ENCODE measurements at places on chromosomes 1 and 21.

- DNase-seq, result no peak
These were observed 394.3 kb downstream of the KCNH1 start for GRCh38 chr1:210739627-210740026.

- no peak for DNase-seq
These were observed 60.0 kb upstream of the ATP5PO start for GRCh38 chr21:33975548-33976081.

GRCh38 chr1:98924977-98925376 is 79.7 kb downstream of the PLPPR5 start:
- no peak for DNase-seq

- no peak for DNase-seq
These were observed 16.2 kb downstream of the ACTRT2 start for GRCh38 chr1:3037281-3038040.

DNA sequence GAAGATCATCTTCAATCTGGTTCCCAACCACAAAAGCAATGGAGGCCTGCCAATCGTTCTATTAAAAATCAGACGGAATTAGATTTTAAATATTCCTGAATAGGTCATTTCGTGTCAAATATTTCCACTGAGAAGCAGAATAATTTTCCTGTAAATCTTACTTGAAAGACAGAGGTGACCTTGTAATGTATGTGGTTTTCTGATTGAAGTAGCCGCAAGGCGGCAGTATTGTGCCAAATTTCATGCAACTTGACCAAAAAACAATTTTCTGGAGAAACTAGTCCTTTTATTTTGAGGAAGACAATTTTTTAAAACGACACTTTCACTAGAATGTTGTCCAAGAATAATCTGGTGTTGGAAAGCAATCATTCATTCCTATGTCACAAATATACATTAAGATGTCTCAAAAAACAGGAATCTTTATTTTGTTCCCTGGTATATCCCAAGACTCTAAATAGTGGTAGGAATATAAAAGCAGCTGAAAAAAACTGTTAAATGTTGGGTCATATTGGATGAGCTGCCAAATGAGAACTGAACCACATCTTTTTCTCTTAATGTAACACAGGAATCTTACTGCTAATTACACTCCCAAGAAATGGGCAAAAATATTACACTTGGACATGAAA is 33.6 kb downstream of the SPAG17 start:
- no peak for DNase-seq

DNA sequence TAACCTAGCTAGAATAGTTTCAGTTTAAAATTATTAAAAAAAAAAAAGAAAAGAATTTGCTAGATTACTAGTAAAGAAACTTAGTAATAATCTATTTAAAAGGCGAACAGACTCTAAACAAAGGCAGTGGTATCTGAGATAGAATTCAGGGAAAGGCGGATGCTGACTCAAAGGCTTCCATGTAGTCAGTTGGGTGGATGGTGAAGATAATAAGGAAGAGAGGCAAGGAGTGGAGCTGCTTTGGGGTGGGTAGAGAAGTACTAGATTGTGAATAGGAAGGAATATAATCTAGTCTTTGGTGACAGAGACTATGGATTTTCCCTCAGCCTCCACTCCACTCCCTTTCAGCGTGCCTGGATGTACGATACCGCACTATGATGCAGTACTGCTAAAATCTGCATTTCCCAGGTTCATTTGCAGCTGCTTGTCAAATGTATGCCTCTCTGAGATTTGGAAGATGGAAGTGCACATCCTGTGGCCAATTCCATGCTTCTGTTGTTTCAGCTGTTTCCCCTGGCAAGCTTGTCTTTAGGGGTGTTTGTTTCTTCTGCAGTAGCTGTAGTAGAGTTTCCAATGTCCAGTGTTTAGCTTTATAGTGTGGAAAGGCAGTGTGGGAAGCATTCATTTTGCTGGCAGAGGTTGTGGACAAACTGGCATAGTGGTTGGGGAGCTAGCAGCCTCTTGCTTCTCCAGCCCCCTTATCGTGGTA is 184.6 kb upstream of the NRIP1 start:
- DNase-seq, result no peak

- no peak for DNase-seq
These were observed 21.1 kb downstream of the MKNK1 start for GRCh38 chr1:46582972-46583371.

DNA sequence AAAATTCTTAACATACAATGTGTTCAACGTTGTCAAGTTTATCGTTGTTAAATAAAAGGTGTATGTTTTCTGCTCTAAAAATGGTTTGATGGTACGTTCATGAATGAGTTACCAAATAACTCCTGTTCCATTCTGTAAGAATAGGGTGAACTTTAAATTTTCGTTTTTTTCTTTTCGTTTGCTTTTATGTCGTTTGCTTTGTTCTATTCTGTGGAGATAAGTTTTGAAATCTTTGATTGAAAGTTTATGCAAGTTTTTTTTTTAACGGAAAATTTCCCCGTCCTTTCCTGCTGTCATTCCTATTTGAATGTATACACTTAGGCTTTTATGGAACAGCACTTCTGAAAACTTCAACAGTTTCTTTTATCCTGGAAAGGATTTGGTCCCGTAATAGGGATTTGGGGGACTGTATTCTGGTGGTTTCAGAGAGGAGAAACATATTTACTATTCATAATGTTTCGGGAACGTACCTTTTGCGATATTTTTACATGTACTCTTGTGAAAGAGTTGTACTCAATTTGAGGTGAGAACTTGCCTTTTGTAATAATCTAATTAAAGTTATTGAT is 1.7 kb downstream of the DR1 start:
- no peak for DNase-seq

DNA sequence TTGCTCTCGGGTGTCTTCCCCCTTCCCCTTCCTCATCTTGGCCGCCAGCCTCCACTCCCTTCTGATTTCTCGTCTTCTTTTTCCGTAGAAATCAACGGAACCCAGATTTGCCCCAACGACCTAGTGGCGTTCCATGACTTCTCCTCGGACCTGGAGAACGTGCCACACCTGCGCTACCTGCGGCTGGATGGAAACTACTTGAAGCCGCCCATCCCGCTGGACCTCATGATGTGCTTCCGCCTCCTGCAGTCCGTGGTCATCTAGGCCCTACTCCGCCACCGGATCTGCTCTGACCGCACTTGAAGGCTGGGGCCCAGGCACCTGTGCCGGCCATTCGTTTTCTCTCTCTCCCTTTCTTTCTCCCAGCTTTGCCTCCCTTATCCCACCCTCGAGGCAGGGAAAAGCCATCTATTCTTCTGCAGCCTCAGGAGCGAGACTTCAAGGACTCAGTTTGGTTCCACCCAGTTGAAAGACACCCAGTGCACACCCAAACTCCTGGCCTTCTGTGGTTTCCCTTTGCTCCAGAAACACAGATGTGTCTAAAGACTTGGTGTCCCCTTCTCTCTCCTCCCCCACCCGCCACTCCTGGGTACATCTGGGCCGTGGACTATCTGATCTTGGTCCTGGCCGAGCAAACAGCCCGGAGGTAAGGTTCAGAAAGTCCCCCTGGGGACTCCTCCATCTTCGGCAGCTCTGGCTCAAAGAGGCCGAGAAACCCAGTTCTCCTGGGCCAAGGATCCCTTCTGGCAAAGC is 7.2 kb upstream of the OPTC start:
- DNase-seq, result no peak

DNA sequence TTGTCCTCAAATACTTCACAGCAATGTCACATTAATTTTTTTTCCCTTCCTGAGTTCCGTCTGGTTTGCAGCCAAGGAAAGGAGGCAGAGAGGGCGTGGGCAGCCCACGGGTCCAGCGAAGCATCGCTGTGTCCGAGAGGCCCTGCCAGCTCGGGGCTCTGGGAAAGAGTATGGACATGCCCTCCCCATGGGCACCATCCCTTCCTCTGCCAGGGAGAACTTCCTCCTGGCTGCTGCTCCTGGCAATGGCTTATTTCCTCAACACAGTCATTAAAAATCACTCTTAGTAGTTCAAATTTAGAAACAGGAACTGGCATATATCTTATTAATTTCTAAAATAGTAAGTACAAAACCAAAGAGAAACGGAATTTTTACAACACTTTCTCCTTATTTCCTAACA is 115.4 kb downstream of the RIPK4 start:
- DNase-seq, result no peak

- DNase-seq, result no peak
These were observed 29.2 kb downstream of the SZT2 start for GRCh38 chr1:43418858-43419257.

- no peak for DNase-seq
These were observed 27.2 kb downstream of the SYT6 start for GRCh38 chr1:114126261-114127095.

DNA sequence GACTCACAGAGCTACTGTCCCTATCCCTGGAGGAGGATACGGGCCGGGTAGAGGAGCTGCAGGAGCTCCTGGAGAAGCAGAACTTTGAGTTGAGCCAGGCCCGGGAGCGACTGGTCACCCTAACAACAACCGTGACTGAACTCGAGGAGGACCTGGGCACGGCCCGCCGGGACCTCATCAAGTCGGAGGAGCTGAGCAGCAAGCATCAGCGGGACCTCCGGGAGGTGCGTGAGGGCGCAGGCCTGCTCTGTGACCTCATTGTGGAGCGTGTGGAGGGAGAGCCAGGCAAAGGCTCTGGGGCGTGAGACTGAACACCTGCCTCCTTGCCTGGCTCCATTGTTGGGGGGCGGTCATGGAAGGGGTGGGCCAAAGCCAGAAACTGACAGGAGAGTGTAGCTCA is 19.0 kb downstream of the PPFIA4 start:
- DNase-seq, result no peak

DNA sequence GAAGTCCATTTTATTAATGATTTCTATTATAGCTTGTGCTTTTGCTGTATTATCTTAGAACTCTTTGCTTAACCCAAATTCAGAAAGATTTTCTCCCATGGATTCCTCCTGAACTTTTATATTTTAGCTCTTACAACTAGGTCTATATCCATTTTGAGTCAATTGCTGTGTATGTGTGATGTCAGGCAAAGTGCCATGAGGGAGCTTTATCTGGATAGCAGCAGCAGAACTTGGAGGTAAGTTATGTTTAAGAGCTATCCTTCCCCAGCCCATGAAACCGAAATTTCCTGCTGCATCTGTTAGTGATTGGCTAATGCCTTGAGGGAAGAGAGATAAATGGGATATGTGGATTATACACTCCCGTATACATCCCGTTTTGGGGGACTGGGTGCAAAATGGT is 29.9 kb downstream of the ADAM30 start:
- DNase-seq, result no peak

DNA sequence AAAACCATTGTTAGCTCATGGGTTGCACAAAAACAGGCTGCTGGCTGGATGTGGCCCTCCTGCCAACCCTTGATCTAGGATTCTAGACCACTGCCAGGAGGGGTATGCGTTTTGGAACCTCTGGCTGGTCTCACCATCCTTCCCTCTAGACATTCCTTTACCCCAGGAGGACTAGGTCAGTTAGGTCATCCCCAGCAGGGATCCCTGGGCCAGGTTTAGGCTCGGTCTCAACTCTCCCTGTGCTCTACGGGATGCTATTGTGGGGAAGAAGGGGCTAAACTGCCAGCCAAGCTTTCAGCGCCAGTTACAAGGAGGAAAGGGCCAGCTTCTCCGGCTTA is 22.7 kb downstream of the SLC2A1 start:
- no peak for DNase-seq

- peak; percentile 63 for DNase-seq
These were observed 63.1 kb upstream of the SLC2A1 start for GRCh38 chr1:43021547-43022474.

GRCh38 chr1:157512036-157512969 is 40.0 kb downstream of the FCRL5 start:
- no peak for DNase-seq

- no peak for DNase-seq
These were observed 111.4 kb upstream of the CDC42BPA start for GRCh38 chr1:227429447-227430359.

DNA sequence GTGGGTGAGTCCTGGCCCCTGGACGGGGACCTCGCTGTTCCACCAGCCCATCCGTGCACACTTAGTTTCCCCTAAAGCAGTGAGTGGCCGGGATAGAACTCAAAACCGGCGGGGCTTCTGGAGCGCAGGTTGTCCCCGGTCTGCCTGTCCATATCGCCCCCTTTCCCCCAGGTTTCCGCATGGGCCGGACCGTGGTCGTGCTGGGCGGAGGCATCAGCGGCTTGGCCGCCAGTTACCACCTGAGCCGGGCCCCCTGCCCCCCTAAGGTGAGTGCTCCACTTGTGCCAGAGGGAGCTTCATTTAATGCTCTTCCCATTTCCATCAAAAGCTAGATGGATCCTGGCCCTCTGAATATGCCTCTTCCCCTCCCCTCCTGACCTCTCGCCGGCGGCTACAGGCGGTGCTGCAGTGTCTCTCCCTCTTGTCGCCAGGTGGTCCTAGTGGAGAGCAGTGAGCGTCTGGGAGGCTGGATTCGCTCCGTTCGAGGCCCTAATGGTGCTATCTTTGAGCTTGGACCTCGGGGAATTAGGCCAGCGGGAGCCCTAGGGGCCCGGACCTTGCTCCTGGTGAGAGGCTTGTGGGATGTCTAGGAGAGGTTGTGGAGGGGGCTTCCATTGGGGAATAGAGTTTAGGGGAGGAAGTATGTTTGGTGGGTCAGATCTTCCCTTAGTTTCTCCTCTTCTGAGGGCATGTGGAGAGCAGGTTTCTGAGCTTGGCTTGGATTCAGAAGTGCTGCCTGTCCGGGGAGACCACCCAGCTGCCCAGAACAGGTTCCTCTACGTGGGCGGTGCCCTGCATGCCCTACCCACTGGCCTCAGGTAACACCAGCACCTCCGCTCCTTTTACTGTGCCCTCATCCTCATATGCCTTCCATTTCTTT is 683 bp downstream of the PPOX start:
- DNase-seq, result no peak

- peak; percentile 72 for DNase-seq
These were observed 1538.3 kb downstream of the NCAM2 start for GRCh38 chr21:22536509-22536908.

DNA sequence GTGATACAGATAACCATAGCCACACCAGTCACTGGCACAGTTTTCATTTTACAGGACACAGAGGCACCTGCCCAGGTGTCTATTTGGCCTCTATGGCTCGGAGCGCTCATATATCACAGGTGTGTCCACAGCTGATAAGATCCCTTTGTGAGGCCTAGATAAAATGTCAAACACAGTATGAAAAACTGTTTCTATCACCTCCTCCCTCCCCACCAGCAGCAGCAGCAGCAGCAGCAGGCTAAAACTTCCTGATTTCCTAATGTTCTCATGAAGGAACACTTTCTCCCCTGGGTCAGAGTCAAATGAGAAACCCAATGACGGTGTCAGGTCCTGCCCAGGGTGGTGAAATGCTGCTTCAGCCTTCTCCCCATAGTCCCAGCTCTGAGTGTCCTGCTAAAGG is 24.4 kb downstream of the ELAPOR1 start:
- DNase-seq, result no peak

DNA sequence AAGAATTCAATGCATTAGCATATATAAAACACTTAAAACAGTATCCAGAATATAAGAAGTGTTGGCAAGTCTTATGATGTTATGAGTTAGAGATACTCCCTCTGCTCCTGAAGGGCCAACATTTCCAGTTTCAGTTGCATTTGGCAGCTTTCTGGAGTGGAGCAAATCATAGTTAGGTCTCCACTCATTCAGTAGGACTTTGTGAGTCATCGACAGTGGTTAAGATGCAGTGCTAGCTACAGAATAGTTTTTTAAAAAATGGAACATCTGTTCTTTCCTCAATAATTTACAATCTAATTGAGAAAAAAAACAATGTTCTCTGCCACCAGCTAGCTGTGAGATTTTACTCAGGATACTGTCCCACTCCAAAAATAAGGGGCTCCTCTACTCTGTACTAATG is 389.1 kb downstream of the HLX start:
- peak; percentile 33 for DNase-seq

- DNase-seq, result no peak
These were observed 36.7 kb upstream of the WASF2 start for GRCh38 chr1:27526569-27527222.

GRCh38 chr1:174912264-174912663 is 87.5 kb upstream of the CACYBP start:
- no peak for DNase-seq

GRCh38 chr1:221025501-221025900 is 146.3 kb downstream of the HLX start:
- DNase-seq, result no peak

Data from NCI-H226 (cell line).